ENCODE measurements at places on chromosomes 6 and 20.

DNA sequence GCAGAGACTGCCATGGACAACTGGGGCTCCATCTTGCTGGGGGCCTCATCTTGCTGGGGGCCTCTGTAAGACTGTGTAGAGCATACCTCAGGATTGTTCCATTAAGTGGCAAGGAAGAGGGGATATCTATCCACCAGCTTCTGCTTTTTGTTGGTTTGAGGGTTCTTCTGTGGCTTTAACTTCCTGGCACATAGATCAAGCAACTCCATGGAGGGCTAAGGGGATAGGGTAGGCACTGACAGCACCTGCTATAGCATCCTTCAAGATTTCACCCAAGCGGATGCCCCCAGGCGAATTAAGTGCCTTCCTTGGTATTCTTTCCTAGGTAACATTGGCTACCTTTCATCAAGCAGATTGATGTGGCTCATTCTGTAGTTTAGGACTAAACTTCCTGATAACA, 3.8 kb upstream of the LRRN4 start:
- no peak for DNase-seq

DNA sequence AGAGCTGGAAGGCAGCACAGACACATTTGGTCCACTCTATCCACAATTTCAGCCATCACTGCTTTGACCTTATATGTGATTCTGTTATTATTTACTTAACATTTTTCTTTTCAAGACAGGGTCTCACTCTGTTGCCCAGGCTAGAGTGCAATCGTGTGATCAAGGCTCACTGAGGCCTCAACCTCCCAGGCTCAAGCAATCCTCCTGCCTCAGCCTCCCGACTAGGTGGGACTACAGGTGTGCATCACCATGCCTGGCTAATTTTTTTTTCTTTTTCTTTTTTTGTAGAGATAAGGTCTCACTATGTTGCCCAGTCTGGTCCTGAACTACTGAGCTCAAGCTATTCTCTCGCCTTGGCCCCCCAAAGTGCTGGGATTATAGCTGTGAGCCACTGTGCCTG, 40.3 kb downstream of the BCL2L1 start:
- no peak for DNase-seq

- no peak for DNase-seq
Measured at GRCh38 chr20:64242003-64242796, 13.3 kb upstream of the PCMTD2 start.

- DNase-seq: peak; percentile 48
Measured at GRCh38 chr6:35392111-35392702, 49.8 kb downstream of the PPARD start.

DNA sequence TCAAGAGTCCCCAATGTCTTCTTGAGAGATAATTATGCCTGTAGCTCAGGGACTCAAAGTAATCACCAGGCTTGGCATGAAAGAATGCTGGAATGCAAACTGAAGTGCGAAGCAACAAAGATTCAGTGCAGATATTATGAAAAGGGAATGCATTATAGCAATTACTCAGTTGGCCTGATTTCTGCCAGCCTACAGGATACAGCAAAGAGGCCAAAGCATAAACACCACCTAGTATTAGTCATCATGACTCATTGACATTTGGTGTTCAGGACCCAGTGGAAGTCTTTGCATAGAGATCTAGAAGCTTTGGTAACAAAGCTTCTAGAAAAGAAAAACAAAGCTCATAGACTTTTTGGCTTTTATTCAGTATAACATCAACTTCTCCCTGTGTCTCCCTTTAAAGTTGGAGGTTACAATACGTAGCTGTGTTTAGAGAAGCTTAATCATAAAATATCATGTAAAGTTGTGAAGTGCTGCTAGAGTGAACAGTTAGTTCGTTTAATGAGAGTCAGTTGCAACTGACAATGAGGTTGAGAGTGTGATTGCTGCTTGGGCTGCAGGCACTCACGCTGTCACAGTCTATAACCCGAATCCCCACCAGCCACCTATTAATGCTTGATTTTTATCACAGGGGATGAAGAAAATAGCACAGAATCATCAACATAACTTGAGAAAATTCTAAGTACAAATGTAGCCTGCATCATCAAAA, 932.7 kb downstream of the TFAP2A start:
- DNase-seq: peak; percentile 100

DNA sequence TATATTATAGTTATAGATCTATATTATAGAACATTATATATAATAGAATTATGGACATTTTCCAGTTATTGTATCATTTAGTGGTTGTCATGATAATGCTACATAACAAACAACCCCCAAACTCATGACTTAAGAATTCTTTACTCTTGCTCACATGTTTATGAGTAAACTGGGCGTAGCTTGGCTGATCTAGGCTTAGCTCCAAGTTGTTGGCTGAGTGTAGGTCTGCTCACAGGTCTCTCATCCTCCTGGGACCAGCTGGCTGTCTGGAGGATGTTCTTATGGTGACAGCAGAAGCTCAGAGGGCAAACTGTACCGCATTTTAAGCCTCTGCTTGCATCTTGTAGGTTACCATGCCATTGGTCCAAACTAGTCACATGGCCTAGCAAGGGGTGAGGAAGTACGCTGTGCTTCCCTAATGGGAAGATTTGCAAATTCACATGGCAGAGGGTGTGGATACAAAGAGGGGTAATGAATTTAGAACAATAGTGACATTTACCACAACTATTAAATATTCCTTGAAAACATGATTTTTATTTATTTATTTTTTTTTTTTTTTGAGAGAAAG, 34.2 kb downstream of the ARHGAP40 start:
- peak; percentile 73 for DNase-seq

- DNase-seq: peak; percentile 91
Measured at GRCh38 chr6:112640891-112641290, 293.8 kb downstream of the RFPL4B start.

DNA sequence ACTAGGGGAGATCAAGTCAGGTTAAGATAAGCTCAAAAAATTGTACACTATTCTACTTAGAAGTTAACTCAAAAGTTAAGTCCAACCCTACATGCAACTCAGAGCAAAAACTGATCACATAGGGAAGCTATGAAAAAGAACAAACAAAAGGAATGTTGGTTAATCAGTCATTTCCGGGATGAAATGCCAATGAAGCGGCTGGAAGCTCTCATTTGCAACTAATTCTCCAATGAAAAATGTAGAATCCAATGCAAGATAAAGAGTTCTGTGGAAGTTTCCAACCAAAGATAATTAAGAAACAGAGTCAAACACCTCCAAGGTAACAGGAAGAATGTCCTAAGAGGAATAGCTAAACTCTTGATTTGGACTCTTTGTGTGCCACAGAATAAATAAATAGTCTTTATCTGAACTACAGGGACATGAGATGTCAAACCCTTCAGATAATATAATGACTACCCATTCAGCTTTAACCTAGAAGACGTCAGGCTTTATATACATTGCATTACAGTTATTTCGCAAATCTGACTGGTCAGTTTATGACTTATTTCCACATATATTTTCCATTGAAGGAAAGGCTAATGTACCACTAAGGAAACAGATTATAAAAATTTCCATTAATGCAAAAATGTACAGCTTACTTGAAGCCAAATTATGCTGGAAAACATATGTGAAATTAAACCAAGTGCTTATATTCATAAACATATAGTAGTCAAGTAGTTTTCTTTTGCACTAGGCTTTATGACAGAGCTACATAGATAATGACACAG, 48.0 kb upstream of the DST start:
- DNase-seq: peak; percentile 82

DNA sequence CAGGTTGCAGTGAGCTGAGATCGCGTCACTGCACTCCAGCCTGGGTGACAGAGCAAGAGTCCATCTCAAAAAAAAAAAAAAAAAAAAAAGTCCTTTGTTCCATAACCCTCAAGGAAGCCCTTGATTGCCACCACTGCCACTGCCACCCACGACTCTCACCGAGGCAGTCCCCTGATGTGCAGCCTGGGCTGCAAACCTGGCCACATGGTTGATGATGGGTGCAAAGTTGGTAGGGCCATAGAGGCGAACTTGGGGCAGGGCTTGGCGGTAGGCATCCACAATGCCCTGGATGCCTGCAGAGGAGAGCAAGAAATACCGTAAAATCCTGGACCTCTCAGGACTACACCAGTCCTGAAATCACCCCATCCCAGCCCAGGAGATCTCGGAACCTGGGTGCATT, 11.5 kb downstream of the SPAG4 start:
- no peak for DNase-seq

- DNase-seq: peak; percentile 24
Measured at GRCh38 chr6:98657764-98658163, 176.6 kb upstream of the POU3F2 start.

DNA sequence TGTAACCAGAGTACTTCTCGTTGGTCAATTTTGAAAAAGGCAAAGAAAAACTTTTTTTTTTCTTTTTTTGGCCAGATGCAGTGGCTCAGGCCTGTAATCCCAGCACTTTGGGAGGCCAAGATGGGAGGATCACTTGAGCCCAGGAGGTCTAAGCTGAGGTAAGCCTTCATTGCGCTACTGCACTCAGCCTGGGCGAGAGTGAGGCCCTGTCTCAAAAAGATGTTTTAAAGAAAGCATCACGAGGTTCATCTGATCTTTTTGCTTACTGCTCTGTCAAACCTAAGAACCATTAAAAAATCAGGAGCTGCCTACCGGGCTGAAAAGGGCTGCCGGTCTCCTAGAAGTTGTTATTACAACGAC, 607 bp downstream of the LYRM2 start:
- DNase-seq: peak; percentile 2

- DNase-seq: peak; percentile 54
Measured at GRCh38 chr6:842141-842540, 149.2 kb upstream of the EXOC2 start.
